ENCODE measurements at places on chromosomes 1 and 21.

DNA sequence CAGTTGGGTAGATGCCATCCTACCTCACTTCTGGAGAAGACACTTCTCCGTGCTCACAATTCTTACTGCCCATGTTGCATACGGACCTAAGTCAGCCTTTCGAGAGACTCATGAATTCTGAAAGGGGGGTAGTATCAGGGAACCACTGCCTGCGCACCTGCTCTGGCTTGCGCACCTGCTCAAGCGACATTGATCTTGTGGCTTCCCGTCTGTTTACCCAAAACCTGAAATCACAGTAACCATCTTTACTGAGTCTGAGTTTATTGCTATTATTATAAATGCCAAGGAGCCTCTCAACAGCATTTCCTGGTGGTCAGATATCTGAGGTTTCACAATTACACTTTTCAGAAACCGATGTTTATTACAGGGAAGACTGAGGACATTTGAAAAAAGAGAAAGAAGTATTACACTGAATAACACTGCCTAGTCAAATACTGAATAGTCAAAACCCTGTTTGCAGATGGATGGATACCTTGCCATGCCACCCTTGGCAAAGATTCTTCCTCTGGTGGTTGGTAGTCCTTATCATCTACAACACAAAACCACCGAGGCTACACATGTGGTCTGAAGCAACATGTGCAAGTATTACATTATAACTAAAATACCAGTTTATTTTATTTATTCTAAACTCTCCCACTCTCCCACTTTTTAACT, 208.7 kb downstream of the SIPA1L2 start:
- no peak for DNase-seq

DNA sequence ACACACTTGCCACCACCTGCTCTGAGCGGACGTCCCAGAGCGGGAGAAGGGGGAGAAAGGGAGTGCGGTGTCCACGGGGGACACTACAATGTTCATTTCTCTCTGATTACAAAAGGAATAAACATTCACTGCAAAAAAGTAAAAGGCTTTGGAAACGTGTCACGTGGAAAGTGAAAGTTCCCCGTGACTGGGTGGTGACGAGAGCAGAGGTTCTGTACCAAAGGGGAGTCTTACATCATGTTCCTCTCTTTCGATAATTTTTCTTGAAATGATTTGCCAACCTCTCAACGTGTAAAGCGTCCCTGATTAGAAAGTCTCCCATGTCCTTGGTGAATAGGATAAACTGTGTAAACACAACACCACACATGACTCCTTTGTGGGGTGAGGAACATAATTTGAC, 22.0 kb upstream of the PRDM15 start:
- DNase-seq, result peak; percentile 28

DNA sequence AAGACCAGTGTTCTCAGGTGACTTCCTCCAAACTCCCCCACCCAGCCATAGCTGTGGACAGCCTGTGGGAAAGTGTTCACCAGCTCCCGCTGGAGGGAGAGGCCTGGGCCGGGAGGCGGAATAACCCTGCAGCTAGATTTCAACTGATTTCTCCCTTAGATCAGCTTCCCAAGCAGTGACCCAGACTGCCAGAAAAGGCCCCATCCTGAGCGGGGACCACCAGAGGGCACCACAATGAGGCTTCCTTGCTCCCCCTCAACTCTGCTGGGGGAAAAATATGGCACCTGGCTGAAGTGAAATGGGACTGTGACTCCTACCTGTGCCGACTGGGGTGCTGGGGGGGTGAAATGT, 50.8 kb downstream of the RHBG start:
- peak; percentile 70 for DNase-seq

DNA sequence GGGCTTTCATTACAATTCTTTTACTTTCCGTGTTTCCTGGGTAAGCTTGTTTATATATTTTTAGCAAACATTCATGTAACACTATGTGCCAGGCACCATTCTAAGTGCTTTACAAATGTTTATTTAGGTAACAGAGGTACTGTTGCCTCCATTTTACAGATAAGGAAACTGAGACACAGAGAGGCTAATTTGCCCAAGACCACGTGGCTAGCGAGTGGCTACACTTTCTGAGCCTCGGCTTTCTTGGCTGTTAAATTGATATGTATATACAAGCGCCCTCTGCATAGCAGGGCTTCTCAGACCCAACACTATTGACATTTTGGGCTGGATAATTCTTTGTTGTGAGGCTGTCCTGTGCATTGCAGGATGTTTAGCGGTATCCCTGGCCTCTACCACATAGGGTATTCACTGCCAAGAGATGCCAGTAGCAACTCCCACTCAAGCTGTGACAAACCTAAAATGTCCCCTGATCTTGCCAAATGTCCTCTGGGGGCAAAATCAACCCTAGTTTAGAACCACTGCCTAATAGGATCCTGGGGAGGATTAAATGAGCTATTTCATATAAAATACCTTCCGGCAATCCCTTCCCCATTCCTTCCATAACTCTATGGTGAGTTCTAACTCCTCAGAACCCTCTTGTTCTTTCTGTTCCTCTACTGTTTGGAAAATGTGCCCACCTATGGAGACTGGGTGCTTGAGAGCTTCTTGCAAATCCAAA, 17.2 kb upstream of the ID3 start:
- peak; percentile 52 for DNase-seq

DNA sequence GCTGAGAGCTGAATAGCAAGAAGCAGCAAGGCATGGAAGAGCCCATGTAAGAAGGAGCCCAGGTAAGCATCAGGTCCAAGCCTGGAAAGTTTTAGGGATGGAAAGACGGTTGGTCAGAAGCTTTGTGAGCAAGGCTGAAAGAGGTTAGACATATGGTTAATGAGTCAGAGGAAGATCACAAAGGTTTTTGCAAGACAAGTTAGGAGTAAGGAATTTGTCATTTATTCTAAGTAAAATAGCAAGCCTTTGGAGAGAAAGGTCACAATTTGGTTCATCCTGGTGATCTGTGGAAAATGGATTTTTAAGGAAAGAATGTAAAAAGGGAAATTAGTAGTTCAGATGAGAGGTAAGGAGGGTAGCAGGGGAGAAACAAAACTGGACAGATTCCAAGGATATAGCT, 106.7 kb downstream of the DPYD start:
- no peak for DNase-seq

DNA sequence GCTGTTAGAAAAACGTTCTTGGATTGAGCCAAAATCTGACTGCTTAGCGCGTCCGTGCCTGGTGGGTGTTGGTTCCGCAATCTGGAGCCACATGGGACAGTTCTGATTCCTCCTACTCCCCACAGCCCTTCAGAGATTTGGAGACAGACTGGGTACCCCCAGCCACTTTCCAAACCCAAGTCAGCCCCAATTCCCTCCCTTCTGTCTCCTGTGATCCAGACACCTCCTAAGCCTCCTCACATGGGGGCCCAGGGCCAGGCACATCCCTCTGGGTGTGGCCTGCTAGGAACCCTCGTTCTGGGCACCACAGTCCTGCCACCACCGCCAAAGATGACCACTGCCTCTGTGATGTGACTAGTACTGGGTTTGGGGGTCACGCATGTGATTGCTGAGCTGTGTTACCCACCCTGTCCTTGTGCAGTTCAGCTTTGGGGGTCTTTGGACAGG, 4.8 kb downstream of the PLA2G5 start:
- DNase-seq, result no peak

- DNase-seq, result no peak
These were observed 50.3 kb downstream of the SLC22A15 start for GRCh38 chr1:116026631-116027030.

GRCh38 chr1:3999941-4000735, 100.1 kb upstream of the C1orf174 start:
- DNase-seq, result no peak

DNA sequence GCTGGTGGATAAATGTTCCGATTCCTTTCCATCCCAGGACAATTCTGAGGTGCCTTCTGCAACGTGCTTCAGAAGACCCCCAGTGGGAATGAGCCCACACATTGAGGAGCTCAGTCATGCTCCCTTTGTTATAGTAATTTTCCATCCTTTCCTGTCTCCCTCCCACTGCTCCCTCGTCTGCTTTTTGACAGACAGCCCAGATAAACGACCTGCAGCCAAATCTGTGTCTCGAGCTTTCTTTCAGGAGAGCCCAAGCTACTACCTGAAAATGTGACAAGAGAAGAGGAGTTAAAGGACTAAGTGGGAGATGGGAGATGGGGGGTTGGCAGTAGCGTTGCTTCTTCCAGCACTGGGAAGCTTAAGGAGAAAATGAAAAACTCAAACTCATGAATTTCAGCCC, 65.9 kb upstream of the LRRN2 start:
- no peak for DNase-seq

DNA sequence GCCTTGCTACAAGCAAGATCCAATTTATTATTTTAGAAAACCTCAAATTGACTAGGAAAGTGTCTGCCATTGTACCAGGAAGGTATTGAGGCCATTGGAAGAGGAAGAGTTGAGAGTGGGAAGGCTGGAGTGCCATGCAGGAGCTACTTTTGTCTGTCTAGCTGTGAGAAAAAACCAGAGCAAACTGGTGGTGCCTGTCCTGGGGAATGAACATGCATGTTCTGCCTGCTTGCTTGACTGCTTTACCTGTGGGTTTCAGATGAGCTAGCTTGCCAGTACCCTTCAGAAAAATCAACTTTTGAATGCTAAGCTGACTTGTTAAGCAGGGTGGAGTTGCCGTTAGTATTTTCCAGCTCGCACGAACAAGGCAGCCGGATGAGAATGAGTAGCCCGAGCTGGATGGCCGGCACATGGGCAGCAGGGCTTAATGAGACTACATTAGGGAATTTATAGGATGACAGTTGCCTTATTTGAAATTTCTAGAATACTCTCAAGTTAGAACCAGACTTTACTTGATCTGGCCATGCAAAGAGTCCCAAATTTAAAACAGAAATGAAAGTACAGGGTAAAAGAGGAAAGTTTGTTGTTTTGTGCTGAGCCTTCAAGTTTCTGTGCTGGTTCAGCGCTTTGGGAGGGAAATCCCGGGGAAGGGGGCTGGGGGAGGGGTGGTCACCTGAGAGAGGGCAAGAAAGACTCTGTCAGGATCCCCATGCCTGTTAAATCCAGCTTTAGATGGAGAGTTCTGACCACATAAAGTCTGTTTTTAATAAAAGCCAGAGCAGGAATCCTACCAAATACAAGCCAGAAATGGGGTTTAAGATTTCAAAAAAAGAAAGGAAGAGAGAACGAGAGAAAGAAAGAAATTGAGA, 29.6 kb upstream of the C1orf105 start:
- peak; percentile 97 for DNase-seq

- DNase-seq, result no peak
These were observed 131.0 kb downstream of the CTH start for GRCh38 chr1:70542030-70542429.

All from GM12865 (cell line).